ENCODE measurements at places on chromosomes 6 and 20.

GRCh38 chr6:126182650-126183311 is 157.1 kb upstream of the CENPW start:
- DNase-seq: no peak

GRCh38 chr6:110036408-110037302 is 58.5 kb downstream of the GPR6 start:
- no peak for DNase-seq

- DNase-seq: no peak
Measured at GRCh38 chr6:38705924-38706323, 3.0 kb upstream of the GLO1 start.

- no peak for DNase-seq
Measured at GRCh38 chr6:93176070-93176469, 243.3 kb downstream of the EPHA7 start.

DNA sequence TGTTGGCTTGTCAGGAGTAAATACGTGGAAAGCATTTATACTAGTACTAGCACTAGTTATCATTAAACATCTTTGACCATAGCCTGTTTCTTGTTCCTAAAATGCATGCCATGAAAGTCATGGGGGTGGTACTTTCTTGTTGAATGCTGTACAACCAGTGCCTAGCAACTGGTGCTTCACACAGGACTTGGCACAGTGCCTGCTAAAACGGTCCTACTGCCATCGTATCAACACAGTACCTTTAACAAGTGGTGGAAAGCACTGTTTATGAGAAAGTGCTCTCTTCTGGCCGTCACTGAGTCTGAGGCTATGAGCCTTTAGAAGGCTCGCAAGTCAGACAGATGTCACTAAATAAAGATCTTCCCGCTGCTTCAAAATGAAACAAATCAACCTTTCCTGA is 21.6 kb downstream of the ZNFX1 start:
- no peak for DNase-seq

DNA sequence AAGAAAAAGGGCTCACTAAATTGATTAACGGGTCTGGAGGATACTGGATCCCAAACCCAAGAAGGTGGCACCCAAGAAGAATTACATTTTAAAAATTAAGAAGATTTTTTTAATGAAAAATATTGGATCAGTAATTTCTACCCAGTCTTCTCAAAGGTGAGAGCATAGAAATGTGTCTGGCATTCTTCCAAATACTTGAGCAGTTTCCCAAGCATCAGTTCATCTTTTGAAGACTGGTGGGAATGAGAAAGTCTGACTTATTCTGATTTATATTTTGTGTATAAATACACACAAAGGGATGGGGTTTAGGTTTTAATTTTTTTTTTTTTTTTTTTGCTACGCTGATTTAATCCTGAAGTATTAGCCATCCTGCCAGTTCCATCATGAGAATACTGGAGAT is 3.3 kb downstream of the MGME1 start:
- DNase-seq: no peak

GRCh38 chr20:41358230-41358629 is 8.4 kb downstream of the EMILIN3 start:
- DNase-seq: no peak

DNA sequence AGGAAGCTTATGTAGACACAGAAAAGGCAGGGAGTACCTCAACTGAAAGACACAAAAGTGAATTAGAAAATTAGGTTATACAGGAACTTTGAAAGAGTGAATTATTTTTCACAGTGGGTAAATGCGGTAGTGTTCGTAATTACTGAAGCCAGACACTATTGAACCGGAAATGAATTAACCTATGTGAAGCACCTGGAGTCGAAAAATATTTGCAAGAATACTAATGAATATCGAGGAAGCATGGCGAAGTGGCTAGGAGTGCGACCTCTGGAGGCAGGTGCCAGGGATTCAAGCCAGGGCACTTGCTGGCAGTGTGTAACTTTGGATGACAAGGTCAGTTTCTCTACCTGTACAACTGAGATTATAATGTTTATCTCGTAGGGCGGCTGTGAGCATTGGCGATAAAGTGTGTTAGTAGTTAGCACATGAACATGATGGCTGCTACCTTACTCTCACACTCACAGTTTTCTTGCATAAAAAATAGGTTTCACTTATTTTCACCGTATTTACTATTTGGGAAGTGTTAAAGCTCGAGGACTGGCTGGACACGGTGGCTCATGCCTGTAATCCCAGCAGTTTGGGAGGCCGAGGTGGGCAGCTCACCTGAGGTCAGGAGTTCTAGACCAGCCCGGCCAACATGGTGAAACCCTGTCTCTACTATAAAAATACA is 567 bp upstream of the SLC18B1 start:
- DNase-seq: peak; percentile 76

DNA sequence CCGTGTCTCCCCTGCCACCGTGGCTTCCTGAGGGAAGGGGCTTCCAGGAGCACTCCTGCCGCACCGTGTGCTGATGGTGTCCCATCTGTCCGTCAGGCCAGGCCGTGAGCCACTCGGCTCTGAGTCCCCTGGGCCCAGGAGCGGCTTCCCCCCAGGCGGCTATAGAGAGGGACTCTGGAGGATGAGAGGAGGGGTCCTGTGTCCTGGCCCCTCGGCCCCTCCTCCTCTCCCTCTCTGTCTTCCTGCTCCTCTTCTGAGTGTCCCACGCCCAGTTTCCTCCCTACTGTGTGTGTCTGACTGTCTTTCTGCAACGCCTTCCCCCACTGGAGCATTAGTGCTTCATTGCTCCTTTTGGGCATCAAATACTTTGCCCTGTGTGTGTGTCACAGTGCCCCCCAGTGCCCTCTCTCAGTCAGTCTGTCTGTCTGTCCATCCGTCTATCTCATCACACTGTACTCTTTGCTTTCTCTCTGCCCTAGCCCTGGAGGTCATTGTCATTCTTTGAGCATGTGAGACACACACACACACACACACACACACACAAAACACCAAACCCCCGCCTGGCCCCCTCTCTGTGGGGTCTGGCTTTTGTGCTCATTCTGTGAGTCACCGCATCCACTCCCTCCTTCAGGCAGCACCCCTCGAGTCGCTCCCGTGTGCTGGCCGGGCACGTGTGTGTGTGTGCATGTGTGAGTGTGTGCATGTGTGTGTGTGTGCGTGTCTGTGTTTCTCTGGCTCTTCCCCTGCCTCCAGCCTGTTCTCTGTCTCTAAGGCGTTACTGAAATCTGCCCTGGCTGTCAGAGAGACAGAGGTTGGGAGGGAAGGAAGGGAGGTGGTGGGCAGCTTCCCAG is 71.9 kb downstream of the SRC start:
- DNase-seq: no peak

DNA sequence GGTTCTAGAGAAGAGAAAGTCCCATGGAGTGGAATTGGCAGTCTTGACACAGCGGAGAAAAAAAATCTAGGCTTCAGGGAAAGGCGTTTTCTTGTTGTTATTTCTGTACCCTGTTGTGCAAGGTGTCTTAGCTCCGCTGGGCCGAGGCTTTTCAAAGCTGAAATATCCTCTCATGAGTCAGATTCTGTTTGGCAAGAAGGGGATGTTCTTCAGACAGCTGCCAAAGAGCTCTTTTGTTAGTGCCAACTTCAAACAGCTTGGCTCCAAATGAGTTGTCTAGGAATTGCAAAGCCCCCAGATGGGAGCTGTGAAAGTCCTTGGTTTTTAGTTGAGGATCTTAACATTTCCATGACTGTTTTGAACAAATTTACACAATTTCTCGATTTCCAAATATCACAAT is 45.6 kb downstream of the LRRN4 start:
- no peak for DNase-seq

GRCh38 chr6:166435574-166435973 is 52.8 kb upstream of the MPC1 start:
- peak; percentile 46 for DNase-seq

DNA sequence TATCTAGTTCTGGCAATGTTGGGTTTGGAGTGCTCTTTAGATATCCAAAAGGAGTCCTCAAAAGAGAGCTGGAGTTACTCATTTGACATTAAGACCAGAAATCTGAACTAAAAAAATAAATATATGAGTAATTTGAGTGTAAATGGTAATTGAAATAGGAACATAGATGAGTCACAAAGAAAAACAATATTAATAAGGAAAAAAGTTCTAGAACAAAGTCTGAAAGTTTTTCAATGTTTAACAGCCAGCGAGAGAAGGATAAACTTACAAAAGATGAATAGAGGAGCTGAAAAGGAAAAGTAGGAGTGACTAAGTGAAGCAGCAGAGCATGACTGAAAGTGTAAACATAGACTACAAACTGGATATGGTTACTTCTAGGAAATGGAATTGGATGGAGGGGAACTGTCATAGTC is 46.8 kb downstream of the EPM2A start:
- no peak for DNase-seq

GRCh38 chr6:106255306-106255705 is 70.3 kb downstream of the ATG5 start:
- no peak for DNase-seq

DNA sequence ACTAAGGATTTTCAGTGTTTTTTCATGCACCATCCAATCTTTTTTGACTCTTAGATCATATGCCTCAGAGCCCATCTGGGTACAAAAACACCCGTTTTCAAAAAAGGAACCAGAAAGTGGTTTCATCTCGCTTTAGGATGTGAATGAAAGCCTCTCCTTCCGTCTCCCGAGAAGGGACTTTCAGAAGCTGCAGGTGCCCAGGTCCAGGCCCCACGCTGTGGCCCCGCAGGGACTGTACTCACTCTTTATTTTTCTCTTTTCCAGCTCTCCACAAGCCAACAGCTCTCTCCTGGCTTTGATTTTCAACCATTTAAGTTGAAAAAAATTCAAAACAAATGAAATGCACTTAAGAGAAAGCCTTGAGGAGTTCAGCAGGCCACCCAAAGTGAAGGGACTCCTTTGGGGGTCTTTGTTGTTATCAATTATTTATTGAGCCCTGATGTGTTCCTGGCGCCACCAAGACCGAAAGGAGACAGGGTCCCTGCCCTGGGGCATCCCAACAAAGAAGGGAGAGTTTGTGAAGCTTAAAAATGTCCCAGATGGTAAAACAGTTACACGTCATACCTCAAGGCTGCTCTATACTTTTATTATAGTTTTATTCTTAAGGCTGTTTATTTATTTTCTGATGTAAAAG is 467.3 kb downstream of the PREX1 start:
- DNase-seq: peak; percentile 27

DNA sequence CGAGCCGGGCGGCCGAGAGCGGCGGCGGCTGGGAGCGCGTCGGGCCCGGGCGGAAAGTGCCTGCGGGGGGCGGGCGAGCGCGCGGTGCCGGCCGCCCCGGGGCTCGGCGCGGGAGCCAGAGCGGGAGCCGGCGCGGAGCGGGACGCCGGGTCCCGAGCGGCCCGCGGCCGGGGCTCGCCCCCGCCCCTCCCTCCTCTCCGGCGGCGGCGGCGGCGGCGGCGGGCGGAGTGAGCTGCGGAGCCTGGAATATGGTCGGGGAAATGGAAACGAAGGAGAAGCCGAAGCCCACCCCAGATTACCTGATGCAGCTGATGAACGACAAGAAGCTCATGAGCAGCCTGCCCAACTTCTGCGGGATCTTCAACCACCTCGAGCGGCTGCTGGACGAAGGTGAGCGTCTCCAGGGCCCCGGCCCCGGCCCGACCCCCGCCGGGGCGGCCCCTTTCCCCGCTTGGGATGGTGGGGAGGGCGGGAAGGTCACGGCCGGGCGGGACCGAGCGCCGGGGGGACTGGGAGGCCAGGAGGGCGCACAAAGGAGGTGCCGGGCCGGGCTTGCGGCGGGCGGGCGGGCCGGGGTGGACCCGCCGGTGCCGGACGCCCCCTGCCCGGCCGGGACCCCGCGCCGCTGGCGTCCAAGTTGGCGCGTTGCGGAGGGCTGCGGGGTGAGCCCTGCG is 565 bp downstream of the QKI start:
- DNase-seq: peak; percentile 33

DNA sequence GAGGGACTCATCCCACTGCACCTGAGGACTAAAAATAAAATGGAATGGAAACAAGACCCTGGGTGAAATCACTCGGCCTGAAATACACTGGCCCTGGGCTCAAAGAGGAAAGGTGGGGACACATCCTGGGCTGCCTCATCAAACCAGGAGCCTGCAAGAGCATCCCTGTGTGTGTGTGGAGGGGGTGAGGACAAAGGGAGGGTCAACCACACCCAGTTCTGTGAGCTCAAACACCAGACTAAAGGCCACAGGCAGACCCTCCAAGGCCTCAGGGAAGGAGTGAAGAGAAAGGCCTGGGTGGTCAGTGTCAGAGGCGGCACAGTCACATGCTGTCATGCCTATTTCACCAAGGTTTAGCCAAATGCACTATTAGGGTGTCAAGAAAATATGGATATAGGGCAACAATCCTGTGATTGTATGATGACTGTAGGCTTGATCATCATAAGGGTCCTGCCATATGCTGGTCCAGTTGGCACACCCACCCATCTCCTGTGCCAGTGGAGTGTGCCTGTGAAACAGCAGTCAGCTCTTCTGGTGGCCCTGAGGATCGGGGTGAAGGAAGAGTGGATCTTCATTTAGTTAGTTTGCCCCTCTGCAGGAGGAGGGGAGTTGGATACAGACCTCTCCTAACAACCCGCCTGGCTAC is 28.9 kb downstream of the SRSF3 start:
- DNase-seq: no peak

DNA sequence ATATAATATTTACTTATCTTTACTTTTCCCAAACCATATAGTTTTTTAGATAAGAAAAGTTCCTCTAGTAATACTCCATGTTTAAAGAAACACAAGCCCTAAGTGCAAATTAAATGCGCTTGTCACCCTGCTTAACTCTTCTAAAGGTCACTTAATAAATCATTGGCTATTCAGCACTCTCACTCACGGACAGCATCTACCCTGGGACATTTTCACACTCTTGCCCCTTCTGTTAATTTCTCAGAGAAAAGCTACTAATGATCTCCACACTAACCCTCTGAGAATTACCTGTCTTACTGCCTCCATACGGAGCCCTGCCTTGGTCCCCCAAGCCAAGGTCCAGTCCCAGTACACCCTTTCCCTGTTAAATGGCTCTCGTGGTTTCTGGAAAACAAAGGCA is 102.2 kb downstream of the NRN1 start:
- no peak for DNase-seq

GRCh38 chr20:47586649-47587294 is 85.1 kb downstream of the NCOA3 start:
- no peak for DNase-seq

GRCh38 chr20:53778041-53778516 is 184.4 kb upstream of the ZNF217 start:
- DNase-seq: no peak

DNA sequence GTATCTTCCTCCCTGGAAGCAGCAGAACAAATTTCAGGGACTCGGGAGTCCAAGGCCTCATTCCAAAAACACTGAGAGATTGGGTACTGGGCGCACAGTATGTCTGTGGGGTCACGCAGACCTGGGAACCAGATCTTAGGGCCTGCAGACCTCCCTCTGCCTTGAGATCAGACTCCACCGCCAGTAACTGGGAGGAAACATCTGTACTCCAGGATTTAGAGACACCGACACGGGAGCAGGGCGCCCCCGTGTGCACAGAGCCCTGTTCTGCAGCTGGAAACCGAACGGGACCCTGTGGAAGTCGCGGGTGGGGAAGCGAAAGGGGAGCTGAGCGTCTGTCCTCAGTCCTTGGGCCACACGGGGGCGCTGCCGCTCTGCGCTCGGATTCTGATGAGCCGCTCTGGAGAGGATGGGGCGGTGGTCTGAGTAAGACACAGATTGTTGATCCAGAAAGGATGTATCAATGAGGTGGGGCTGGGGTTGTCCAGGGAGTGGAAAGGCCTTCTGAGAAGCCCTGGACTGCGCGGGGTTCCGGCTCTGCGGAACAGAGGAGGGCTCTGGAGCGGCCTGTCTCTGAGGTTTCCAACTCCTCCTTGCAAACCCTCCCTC is 35.7 kb upstream of the HLA-E start:
- peak; percentile 85 for DNase-seq

All from CD4-positive, alpha-beta T cell treated with Interleukin-1 beta for 1 hour (primary cell).